ENCODE measurements at places on chromosomes 16 and 17.

- DNase-seq = no peak
Measured at GRCh38 chr16:28204204-28204603, 7.6 kb downstream of the XPO6 start.

- no peak for DNase-seq
Measured at GRCh38 chr16:73233846-73234424, 186.0 kb upstream of the ZFHX3 start.

DNA sequence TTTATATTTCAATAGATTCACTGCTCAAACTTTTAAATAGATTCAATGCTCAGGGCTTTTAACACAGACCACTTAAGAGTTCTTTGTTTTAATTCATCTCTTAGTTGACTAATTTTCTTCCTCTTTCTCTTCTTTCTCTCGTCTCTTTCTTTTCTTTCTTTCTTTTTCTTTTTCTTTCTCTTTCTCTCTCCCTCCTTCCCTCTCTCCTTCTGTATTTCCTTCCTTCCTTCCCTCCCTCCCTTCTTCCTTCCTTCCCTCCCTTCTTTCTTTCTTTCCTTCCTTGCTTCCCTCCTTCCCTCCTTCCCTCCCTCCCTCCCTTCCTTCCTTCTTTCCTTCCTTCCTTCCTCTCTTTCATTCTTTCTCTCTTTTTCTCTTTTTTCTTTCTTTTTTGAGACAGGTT is 104.4 kb downstream of the LYRM1 start:
- no peak for DNase-seq

- no peak for DNase-seq
Measured at GRCh38 chr17:11485336-11486100, 112.8 kb upstream of the DNAH9 start.

DNA sequence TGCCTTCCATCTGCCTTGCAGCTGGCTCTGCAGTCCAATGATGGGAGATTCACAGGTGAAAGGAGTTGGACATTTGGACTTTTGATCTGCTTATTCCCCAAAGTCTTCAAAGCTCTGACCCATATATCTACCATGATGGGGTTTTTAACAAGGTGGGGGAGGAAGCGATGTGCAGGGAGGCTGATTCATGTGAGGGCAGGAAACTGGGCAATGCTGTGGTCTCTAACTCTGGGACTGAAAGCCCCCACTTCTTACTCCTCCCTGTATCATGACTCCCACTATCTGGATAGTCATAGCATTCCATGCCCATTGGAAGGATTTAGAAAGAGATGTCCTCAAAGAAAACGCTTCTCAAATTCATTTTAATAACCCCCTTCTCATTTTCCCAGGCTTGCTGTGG is 16.3 kb downstream of the HOXB1 start:
- no peak for DNase-seq

DNA sequence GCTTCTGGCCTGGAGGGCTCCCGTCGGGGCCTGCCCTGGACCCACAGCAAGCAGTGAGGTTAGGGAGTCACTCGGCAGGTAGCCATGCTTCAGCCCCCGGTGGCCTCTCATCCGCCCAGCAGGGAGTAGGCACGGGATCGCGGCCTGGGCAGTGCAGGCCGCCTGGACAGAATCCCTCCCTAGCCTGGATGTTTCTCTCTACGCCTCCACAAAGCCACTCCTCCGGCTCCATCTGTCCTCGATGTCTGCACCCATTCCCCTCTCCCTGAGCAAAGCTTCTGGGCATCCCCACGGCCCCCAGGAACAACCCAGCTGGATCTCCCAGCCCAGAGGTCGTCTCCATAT is 145.2 kb downstream of the RBFOX3 start:
- DNase-seq = no peak

- DNase-seq = no peak
Measured at GRCh38 chr16:70660672-70661350, 14.5 kb downstream of the IL34 start.

DNA sequence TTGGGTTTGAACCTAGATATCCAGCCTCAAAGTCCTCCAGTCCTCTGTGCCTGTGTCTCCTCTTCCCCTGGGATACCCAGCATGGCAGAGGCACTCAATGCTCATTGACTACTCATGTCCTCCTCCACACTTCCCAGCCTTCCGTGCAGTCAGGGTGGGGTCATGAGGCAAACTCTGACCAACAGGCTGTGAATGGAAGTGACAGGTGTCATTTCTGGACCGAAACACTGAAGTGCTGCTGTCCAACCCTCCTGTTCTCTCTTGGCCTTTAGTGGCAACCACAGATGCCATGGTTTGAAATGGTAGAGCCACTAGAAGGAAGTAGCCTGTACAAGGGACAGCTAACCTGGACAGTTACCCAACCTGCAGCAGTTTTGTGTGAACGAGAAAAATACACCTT is 46.7 kb upstream of the MAP3K14 start:
- DNase-seq = no peak

- no peak for DNase-seq
Measured at GRCh38 chr17:9512323-9513168, 63.1 kb downstream of the STX8 start.

DNA sequence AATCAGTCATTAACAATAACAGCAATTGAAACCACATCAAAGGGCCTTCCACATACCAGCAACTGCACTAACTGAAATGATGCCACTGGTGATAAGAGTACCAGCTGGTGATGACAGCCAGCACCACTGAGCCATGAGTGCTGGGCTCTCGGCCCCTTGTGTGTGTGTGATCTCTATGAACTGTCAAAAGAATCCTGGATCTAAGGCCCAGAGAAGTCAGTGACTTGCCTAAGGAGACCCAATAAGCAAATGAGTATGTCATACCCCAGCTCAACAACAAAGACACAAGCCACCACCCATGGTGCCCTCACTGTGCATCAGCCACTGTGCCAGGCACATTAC is 220.9 kb downstream of the ZNF423 start:
- DNase-seq = no peak

All from left kidney (tissue), 8 donors.